Activated CD4-positive, alpha-beta T cell treated with anti-CD3 and anti-CD28 coated beads, Interleukin-10, Interleukin-2, amounts not matched to agents 100 ng/mL and 50 ng/mL, durations not matched to agents 16 hours and 8 hours (primary cell): ENCODE measurements at places on chromosomes 7 and 10.
A peak's percentile ranks its signal among the peaks of the same experiment; 100 is the strongest.

GRCh38 chr7:132028144-132028920 is 471.9 kb upstream of the PODXL start:
- DNase-seq: no peak

GRCh38 chr10:129725482-129725881 is 238.6 kb downstream of the EBF3 start:
- no peak for DNase-seq

DNA sequence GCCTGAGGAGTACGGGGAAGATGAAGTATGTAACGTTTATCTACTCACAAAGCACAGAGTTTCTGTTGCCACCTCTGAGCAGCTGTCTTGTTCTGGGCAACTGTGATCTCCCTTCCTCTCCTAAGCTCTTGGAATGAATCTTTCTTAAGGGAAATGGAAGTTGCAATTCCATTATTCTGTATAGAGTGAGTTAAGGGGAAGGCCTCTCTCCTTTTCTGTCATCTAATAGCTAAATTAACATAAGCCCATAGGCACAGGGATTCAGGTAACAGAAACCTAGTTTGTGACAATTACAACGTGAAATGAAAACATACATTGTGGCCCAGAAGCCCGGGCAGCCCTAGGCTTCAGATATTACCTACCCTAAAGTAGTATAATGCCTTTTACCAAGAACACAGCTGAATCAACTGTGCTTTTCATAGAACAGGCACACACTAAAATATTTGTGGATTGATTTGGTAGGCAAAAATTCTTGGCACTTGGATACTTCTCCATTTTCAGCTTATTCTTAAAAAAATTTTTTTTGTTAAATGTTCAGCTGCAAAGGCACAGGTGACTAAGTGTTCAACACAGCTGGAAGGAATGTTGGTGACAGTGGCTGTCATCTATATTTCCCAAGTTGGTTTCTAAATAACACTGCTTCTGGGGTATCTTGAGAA is 3.8 kb upstream of the PDCD4 start:
- DNase-seq: no peak

DNA sequence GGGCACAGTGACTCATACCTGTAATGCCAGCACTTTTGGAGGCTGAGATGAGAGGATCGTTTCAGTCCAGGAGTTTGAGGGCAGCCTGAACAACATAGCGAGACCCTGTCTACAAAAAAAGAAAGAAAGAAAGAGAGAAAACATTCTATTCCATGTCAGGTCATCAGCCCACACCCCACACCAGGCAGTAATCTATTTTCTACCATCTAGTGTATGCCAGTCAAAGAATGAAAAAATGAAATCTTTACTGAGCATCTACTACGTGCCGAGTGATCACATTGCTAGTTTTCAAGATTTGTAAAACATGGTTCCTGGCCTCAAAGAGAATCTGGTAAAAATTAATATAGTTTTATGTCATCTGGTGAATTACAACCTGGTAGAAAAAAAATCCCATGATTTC is 3.1 kb upstream of the EPHB4 start:
- DNase-seq: peak; percentile 39
